RWPE1 (cell line): ENCODE measurements at places on chromosomes 16 and 17.

DNA sequence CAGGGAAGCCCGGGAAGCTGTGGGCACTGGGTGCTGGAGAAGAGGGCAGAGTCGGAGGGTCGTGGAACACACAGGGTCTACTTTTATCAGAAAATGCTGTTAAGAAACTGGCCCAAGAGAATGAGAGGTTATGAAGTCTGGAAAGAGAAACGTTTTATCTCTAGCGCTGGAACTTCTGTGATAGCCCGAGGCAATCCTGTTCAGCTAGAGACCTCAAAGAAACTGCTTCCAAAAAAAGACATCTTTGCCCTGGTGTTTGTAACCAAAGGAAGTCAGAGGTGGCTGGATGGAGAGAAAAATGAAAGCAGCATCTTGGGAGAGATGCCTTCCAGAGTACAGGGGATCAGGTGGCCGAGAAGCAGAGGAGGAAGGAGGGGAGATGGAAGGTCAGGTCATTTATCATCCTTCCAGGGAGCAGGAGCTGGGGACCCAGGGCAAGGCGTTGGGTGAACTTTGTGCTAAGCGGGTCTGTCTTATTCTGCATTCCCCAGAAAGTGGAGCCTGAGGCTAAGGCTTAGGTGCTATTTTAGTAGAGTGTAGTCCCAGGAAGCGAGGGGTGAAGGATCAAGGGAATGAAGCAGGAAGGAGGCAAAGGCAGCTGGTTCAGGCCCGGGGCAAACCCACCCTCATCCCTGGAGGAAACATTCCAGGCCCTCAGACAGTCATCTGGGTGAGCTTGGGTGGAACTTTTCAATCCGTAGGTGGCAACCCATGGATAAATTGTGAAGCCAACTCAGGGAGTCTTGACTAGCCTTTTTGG lies 66.5 kb downstream of the MGAT5B start:
- no peak for DNase-seq

DNA sequence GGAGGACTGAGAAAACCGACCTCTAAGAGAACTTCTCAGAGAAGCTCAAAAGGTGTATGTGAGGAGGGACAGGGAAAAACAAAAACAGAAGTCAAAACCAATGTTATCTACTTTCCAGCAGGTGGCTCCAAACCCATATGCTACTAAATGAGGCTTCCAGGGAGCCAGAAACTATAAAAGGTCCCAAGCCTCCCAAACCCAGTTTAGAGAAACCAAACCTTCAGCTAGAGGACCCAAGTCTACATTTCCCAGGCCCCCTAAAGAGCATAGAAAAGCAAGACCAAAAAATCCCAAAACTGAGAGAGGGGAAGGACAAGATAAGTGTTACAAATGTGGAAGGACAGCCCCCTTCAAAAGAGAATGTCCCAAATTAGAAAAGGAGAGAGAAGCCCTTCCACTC lies 3.7 kb downstream of the HPR start:
- peak; percentile 36 for DNase-seq

DNA sequence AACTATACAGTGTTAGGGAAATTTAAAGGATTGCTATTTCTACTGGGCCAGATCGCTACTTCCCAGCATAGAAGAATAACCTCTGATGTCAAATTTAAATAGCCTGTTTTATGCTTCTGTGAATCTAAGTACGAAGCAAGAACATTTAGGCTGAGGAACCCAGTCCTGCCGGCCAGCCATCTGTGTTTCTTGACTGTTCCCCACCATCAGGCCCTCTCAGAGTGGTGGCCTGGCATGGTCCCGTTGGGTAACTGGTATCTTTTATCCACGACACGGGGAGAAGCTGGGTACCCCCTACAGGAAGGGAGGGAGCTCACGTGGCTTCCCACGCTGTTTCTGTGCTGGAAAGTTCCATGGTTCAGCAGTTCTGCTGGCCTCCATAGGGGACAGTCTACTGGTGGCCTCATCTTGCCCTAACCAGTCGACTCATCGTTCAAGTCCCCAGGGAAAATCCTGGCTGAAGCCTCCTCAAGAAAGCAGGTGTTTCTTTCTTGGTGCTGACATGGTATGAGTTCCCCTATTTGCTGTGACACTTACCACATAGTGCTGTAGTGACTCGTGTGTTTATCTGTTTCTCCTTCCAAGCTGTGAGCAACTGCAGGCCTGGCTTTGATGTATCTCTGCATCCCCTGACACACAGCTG lies 201.7 kb upstream of the NLRP1 start:
- no peak for DNase-seq

GRCh38 chr17:60744355-60744966 lies 66.8 kb downstream of the BCAS3 start:
- no peak for DNase-seq

GRCh38 chr16:505479-506245 lies 21.9 kb upstream of the CAPN15 start:
- no peak for DNase-seq

- DNase-seq = no peak
These were observed 18.0 kb downstream of the PLCD3 start for GRCh38 chr17:45114117-45114932.

GRCh38 chr17:39107155-39107554 lies 44.3 kb downstream of the PLXDC1 start:
- DNase-seq = no peak

GRCh38 chr16:75114946-75115825 lies 1.4 kb downstream of the LDHD start:
- no peak for DNase-seq

- DNase-seq = no peak
These were observed 4.7 kb upstream of the FLCN start for GRCh38 chr17:17241656-17242055.
